ENCODE measurements at places on chromosomes 6 and 20.

GRCh38 chr20:22861990-22862389 lies 173.1 kb upstream of the SSTR4 start:
- DNase-seq: no peak

DNA sequence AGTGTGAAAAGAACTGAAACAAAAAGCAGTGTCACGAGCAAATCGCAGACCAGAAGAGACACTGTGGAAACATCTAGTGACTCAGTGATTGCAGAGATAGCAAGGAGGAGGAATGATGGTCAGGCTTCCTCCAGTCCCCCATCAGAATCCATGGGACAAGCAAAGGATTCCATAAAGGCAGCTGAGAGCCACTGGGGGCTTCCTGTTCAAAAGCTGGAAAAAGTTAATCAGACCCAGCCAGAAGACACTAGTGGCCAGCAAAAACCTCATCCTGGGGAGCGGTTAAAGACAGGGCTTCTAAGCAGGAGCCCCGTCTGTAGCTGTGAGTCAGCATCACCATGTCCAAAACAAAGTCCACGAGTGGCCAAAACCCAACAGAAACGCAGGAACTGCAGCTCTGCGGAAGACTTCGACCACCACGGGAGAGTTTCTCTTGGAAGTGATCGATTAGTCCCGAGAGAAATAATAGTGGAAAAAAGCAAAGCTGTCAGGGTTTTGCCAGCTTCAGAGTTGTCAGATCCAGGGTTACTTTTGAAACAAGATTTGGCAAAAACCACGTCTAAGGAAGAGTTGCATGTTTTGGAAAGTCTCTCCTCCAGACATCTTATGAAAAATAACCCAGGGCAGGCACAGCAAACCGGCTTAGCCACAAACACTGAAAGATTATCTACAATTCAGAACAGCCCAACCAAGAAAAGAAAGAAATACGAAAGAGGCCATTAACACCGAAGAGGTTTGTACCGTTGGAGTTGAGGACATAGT lies 51.0 kb downstream of the JAG1 start:
- DNase-seq: no peak

- no peak for DNase-seq
Observed at GRCh38 chr6:7891078-7891872, 19.3 kb downstream of the TXNDC5 start.

DNA sequence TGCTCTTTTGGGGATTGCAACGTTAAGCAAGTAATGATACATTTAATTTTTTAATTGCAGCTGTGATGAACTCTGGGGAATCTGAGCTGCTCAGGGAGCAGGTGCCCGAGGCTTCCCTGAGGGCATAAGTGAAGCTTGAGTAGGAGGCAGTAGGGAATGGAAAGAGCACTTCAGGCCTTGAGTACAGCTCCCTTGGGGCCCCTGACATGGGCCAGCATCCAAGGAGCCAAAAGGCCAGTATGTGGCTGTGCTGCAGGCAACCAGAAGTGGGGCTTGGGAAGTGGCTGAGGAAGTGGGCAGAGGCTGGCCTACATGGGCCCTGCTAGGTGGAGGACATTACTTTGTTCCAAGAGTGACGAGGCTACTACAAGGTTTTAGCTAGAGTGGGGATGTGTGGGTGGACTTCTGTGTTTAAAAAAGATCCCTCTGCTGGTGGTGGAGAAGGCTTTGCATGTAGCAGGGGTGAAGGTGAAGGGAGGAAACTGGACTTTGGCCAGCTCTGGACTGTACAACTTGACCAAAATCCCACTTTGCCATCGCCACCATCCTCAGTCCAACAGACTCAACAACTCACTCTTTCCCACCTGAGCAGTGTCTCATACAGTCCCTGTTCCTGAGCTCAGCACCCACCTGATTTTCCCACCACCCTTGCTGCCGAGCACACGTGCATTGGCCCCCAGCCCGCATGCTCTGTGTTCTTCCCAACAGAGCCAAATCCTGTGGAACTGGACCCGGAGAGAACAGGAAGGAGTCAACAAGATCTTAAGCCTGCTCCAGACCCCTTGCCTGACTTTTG lies 10.9 kb upstream of the ZNF831 start:
- no peak for DNase-seq

DNA sequence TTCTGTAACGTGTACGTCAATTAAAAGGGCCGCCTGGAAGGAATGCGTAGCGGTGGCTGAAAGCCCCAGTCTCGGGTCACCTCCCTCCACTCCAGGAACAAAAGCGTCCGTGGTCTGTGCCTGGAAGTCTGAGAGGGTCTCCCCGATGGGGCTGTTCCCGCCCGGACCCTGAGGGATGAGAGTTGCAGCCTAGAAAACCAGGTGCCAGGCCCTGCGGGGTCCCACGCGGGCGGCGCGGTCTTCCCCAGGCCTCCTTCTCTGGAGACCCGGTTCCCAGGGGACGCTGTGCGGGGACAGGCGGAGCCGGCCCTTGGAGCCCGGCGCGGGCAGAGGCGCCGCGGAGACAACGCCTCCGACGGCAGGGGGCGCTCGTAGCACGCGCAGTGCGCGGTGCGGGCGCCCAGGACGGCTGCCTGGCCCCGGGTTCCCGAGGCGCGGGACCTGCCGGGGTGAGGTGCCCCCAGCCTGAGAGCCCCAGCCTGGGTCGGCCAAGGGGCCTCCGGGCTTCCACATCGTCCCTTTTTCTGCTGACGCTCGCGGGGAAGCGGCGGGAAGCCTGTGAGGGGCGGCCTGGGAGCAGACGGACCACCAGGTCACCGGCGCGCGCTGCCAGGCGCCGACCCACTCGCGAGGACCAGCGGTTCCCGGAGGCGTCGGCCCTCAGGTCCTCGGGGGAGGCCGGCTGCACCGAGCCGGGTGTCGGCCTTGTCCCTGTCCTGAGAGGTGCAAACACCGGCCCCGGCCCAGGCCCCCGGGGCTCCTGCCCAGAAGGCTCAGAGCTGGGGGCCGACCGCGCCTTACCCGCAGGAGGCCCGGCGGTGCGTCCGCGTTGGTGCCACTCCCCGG lies 5.3 kb upstream of the FOXC1 start:
- DNase-seq: peak; percentile 73
